Activated CD4-positive, alpha-beta T cell treated with anti-CD3 and anti-CD28 coated beads, Interleukin-2, amount 50 U/mL, for 16 hours (primary cell): ENCODE measurements at places on chromosomes 1 and 21.
A peak's percentile ranks its signal among the peaks of the same experiment; 100 is the strongest.

GRCh38 chr1:151309811-151310323 is 17.3 kb downstream of the PI4KB start:
- no peak for DNase-seq

DNA sequence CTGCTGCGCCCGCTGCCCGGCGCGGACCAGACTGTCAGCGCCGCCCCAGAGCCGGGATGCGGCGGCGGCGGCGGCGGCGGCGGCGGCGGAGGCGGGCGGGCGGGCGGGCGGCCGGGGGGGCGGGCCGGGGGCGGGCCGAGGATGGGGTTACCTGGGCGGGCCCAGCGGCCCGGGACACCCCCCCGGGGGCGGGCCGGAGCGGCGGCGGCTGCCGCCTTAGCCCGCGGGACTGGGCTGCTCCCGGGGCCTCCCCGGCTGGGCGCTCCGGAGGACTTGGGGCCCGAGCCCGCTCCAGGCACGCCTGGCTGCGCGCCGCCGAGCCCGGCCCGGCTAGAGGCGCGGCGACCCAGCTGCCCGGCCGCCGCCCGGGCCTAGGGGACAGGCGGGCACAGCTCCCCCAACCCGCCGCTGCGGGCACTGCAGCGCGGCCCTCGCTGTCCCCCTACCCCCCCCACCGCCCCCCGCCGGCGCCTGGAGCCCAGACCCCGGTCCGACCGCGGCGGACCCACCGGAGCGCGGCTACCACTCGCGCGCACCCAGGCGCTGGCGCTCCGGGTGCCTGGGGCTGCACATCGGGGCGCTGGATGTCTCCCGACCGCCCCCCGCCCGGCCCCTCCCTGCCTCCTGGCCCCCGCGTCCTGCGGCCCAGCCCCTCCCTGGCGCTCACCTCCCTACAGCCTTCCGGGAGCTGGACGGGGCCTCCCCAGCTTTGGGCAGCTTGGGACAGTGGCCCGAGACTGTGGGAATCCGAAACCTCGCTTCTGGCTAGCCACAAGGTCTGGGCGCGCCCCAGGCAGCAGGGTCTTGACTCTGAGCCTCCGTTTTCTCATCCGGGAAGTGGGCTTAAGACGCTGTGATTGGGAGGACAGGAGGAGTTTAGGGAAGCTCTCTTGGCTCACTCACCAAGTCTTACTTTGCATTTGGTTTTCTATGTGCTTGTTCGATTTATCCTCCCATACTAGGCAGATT is at the start of gene WNT4:
Gene WNT4 (minus strand): TSS at position 33 of the 969 bp plus-strand sequence. CDS start 175 bp downstream, outside the sequence.
- DNase-seq, result no peak

GRCh38 chr1:84480650-84481049 is 1.6 kb downstream of the RPF1 start:
- peak; percentile 53 for DNase-seq

DNA sequence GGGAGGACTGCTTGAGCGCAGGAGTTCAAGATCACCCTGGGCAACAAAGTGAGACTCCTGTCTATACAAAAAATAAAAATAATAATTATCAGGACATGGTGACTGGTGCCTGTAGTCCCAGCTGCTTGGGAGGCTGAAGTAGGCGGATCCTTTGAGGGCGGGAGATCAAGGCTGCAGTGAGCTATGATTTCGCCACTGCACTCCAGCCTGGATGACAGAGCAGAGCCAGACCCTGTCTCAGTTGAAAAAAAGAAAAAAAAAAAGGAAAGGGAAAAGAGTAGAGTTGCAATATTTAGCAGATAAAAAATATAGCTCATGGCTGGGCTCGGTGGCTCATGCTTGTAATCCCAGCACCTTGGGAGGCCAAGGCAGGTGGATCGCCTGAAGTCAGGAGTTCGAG is 3.3 kb upstream of the S1PR1 start:
- no peak for DNase-seq

- DNase-seq, result peak; percentile 68
These were observed 8.1 kb upstream of the TMEM183A start for GRCh38 chr1:202998836-202999750.

- DNase-seq, result no peak
These were observed 40.2 kb downstream of the RGS2 start for GRCh38 chr1:192849011-192849410.

GRCh38 chr1:154608397-154609270 is 648 bp upstream of the ADAR start:
- DNase-seq, result peak; percentile 21

DNA sequence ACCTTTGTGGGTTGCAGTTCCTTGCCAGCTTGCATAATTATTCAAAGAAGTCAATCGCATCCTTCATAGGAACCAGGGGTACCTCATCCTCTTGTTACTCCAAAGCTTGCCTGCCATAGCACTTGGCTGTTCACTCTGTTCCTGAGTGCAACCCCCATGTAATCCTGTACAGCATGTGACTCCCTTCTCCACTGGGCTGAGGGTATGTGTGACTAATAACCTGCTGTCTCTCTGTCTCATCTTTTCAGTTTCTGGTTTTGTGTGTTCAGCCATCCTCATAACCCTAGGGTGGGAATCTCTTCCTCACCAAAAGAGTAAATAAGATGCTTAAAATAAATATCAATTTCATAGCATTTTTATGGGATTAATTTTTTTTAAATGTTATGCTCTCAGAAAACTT is 351.9 kb downstream of the S1PR1 start:
- DNase-seq, result peak; percentile 2

DNA sequence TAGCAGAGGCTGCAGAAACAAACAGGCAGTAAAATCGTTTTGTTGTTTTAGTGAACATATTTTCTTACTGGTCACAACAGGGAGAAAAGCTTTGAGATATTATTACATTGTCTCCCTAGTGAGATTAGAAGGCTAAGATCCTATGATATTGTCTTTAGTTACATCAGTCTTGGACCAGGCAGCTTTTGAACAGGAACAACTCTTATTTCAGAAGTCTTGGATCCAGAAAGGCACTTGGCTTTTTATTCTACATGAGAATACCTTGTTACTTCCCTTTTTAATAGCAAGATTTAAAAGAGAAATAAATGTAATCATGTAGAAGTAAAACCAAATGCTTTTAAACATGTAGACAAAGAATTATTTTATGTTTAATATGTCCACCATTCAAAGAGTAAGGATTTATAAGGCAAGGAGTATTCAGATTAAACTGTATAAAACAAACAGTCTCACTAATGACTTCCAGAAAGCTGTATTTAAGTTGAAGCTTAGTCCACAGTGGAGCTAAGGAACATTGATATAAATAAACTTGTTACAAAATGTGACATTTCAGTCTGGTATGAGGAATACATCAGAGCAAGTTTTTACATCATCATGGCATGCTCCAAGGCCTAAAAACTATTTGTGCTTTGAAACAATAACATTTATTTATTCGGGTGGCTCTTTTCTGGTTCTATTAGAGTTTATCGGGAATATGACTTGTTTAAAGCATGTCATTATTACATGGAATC is 72.2 kb downstream of the PHTF1 start:
- no peak for DNase-seq

DNA sequence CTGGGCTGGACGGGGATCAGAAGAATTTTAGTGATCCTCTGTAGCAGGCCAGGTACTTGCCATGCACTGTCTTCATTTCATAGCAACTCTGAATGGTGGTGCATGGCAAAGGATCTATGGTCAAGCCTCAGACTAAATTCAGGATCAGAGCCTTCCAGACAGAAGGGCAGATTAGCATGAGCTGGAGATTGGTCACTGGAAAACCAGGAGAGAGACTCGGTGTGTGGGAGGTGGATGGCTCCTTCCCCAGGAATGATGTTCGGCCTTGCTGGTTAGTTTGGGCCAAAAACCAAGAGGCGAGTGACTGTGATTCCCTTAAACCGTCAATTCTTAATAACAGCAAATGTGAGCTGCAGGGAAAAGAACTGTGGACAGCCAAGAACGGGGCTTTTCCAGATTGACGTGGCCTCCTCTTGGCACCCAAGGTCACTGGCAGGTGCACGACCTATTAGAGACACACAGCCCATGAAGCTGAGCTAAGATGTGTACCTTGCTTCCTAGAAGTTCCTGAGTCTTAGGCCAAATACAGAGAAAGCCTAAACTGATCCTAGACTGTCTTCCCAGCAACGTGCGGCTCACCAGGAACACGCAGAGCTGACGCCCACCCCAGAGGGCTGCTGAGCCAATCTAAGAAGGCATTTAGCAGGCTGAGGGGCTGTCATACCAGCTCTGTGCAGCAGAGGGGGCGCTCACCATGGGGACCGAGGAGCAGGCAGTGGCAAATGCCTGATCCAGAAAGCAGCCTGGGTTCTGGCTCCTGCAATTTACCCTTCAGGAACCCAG is 18.5 kb downstream of the ALDH4A1 start:
- peak; percentile 63 for DNase-seq
